Astrocyte (in vitro differentiated cells and primary cell): ENCODE measurements at places on chromosomes 5 and 9.

DNA sequence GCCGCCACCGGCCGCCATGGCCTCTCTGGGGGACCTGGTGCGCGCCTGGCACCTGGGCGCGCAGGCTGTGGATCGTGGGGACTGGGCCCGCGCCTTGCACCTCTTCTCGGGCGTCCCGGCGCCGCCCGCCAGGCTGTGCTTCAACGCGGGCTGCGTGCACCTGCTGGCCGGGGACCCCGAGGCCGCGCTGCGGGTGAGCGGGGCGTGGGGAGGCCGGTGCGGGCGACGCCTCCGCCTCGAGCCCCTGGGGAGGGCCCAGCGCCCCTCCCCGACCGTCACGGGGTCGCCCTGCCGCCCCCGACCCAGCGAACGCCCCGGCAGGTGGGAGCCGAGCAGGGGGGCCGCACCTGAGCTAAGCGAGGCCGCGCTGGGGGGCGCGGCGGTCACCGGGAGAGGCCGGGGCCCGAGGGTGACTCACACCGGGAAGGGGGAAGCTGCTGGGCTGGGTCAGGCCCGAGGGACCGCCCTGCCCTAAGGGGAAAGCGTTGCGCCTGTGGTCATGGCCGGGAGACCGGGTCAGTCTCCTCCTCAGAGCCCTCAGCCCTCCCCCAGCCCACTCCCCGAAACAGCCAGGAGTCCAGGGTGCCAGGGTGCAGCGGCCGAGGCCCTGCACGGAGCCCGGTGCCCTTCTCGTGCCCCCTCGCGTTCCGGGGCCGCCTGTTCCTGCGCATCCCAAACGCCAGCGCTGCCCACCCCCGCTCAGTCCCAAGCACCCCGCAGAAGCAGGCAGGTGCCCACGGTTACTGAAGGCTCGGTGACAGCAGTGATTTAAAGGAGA, 510 bp downstream of the NOXA1 start:
- H3K36me3 ChIP-seq = no peaks in the 10 kb centered on the region
- no peak overlapping the region for H3K27ac ChIP-seq
- no peak for DNase-seq

GRCh38 chr9:35618854-35619799, 914 bp upstream of the CD72 start:
- no peak overlapping the region for H3K27ac ChIP-seq
- H3K4me3 ChIP-seq = no peak overlapping the region
- H3K4me1 ChIP-seq = peaks cover 8% of the 10 kb centered on the region
- no peak for DNase-seq
- no peaks in the 10 kb centered on the region for H3K36me3 ChIP-seq

DNA sequence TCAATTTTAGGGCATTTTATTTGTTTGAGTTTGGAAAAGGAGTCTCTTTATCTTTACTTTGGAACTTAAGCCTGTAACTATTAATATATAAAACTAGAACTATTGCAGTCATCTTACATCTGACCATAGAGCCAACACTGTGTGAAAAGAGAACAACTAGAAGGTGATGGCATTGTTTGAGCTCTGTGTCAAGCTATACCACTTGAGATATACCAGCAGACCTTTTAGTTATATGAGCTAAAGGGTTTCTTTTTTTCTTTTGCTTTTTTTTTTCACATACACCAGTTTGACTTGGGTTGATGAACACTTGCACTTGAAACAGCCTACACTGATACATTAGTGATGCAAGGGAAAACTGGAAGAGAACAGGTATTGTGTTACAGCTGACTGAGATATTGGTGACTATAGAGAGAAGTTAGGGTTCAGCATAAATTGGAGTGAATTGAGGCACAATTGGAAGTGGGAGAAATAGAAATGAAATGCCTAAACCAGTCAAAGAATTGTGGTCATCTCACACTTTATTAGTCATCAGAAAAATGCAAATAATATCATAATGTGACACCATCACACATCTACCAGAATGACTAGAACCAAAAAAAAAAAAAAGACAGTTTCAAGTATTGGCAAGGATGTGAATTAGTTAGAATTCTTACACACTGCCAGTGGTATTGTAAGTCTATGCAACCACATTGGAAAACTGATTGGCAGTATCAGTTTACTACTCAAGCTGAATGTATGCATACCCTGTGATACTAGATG, 60.9 kb downstream of the ADRB2 start:
- H3K4me3 ChIP-seq = no peak overlapping the region
- no peaks in the 10 kb centered on the region for H3K27me3 ChIP-seq
- no peaks in the 10 kb centered on the region for H3K36me3 ChIP-seq
- no peak for DNase-seq

DNA sequence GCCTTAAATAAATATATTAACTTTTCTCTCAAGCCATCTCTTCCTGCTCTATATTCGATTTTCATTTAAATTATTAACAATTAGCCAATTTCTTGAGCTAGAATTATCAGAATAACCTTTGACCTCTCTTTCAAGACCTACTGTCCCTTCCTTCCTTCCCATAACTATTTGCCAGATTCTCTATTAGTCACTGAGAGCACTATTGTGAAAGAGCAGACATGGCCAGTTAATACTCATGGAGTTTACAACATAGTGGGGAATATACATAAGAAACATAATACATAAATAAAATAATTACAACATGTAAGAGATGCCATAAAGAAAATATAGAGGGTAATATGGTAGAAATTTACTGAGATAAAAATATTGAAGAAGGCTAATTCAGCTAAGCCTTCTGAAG, 72.1 kb upstream of the CHD1 start:
- no peak overlapping the region for H3K4me3 ChIP-seq
- no peaks in the 10 kb centered on the region for H3K36me3 ChIP-seq
- H3K4me1 ChIP-seq = no peaks in the 10 kb centered on the region
- H3K27ac ChIP-seq = no peak overlapping the region
- no peaks in the 10 kb centered on the region for H3K27me3 ChIP-seq

DNA sequence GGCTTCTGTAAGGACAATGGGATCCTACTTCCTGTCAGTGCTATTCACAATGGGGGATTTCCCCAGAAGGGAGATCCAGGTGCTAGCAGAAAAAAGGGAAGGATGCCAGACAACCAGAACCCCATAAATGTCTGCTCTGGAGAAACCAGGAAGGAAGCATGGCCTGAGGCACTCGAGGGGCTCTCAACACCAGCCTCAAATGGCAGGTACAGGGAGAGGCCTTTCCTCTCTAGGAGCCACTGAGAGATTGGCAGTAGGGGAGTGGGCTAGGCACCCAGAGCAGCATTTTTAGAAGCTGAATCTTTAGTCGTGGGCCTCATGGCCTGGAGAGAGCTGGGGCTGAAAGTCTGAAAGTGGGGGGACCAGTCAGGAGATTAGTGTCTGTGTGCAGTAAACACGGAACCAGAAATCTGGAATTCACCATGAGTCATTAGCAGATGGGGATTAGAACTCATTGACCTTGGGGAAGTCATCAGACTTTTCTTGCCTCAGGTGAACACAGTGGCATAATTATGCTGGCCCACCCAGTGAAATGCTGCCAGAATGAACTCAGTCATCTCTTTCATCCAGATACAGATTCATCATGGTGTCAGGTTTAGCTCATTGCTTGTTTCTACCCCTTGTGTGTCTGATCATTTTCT, 28.3 kb downstream of the ARHGEF28 start:
- peaks cover 5% of the 10 kb centered on the region for H3K4me1 ChIP-seq
- no peaks in the 10 kb centered on the region for H3K36me3 ChIP-seq
- peak; percentile 30 for DNase-seq
- H3K27me3 ChIP-seq = no peaks in the 10 kb centered on the region

DNA sequence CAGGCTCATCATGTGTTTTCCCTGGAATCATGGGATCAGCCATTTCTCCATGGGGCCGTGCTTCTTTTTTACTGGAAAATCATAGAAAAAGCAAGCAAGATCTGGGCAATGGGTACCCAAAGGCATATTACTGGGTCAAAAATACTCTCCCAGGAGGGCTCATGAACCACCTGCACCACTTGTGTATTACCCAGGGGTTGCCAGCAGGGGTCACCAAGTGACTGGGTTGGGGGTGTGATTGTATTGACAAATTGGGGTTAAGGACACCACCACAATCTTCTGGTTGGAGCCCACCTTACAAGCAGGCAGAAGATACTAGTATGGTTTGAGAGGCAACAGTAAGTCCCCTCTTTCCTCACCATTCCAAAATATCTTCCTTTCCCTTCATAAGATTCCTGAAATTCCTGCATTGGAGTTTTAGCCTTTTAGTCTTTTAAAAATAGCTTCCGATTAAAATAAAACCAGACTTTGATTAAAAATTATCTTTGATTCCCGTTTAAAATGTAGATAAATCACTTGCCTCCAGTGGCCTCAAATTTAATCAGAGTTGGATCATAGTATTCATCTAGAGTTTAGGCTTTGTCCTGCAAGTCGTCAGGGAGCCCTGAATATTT, 603.3 kb downstream of the KIF4B start:
- H3K27me3 ChIP-seq = no peaks in the 10 kb centered on the region
- no peak overlapping the region for H3K4me3 ChIP-seq
- H3K4me1 ChIP-seq = no peaks in the 10 kb centered on the region
- no peak overlapping the region for H3K27ac ChIP-seq
- H3K36me3 ChIP-seq = no peaks in the 10 kb centered on the region
- no peak for DNase-seq

DNA sequence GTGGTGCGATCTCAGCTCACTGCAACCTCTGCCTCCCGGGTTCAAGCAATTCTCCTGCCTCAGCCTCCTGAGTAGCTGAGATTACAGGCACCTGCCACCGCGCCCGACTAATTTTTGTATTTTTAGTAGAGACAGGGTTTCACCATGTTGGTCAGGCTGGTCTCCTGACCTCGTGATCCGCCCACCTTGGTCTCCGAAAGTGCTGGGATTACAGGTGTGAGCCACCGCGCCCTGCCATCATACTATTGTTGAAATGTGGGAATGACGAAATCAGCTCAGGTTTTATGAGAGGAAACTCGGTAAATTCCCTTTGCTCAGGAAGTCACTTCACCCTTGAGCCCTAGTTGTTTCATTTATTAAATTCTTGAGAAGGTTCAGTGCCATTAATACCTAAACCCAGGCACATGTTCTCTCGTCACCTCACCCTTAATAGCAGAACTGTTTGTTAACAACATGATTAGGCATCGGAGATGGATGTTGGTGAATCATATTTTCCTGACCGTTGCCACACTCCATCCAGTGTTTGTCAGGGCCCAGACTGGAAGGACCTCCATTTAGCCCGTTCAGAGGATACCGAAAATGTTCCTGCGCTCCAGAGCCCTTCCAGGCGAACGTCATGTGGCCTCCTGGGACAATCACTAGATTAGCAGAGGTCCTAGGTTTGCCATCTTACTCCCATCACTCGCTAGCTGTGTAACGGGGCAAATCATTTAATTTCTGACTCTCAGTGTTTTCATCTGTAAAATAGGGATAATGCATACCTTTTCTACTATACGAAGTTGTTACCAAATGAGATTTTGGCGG, 20.0 kb upstream of the CREBRF start:
- no peak for DNase-seq
- H3K4me1 ChIP-seq = peaks cover 7% of the 10 kb centered on the region
- no peak overlapping the region for H3K4me3 ChIP-seq
- peaks cover 4% of the 10 kb centered on the region for H3K36me3 ChIP-seq
- H3K27ac ChIP-seq = no peak overlapping the region

- H3K36me3 ChIP-seq = no peaks in the 10 kb centered on the region
- DNase-seq = peak; percentile 12
- no peak overlapping the region for H3K4me3 ChIP-seq
- no peaks in the 10 kb centered on the region for H3K27me3 ChIP-seq
- H3K4me1 ChIP-seq = no peaks in the 10 kb centered on the region
- no peak overlapping the region for H3K27ac ChIP-seq
These were observed 12.3 kb downstream of the GLRA1 start for GRCh38 chr5:151912360-151912759.

DNA sequence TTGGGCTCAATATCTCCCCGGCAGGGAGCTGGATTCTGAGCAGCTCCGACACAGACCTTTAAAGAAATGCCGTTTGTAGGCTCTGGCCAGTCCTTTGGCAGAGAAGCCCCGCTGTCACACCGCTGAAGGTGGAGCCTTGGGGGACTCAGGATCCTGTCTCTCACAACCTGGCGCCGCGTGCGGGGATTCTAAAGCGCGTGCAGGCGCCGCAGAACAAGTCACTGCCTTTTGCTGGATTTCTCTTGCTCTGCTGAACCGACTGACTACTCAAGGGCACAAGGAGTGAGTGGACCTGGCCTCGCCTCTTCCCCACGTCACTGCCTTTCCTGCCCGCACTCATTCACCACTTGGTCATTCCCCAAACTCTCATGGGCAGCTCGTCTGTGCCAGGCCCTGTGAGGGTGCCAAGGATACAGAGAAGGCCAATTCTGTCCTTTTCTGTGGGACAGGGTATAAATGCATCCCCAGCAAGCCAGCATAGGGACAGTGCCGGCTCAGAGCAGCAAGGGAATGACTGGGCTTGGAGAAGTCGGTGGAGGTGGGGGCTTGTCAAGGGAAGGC, 69.3 kb downstream of the CRB2 start:
- peaks cover 3% of the 10 kb centered on the region for H3K27me3 ChIP-seq
- no peaks in the 10 kb centered on the region for H3K4me1 ChIP-seq
- H3K4me3 ChIP-seq = no peak overlapping the region

GRCh38 chr5:69024241-69024651, 69.6 kb upstream of the SLC30A5 start:
- peak; percentile 5 for DNase-seq
- H3K4me1 ChIP-seq = no peaks in the 10 kb centered on the region
- H3K4me3 ChIP-seq = no peak overlapping the region
- H3K27me3 ChIP-seq = peaks cover 6% of the 10 kb centered on the region
- H3K27ac ChIP-seq = no peak overlapping the region

DNA sequence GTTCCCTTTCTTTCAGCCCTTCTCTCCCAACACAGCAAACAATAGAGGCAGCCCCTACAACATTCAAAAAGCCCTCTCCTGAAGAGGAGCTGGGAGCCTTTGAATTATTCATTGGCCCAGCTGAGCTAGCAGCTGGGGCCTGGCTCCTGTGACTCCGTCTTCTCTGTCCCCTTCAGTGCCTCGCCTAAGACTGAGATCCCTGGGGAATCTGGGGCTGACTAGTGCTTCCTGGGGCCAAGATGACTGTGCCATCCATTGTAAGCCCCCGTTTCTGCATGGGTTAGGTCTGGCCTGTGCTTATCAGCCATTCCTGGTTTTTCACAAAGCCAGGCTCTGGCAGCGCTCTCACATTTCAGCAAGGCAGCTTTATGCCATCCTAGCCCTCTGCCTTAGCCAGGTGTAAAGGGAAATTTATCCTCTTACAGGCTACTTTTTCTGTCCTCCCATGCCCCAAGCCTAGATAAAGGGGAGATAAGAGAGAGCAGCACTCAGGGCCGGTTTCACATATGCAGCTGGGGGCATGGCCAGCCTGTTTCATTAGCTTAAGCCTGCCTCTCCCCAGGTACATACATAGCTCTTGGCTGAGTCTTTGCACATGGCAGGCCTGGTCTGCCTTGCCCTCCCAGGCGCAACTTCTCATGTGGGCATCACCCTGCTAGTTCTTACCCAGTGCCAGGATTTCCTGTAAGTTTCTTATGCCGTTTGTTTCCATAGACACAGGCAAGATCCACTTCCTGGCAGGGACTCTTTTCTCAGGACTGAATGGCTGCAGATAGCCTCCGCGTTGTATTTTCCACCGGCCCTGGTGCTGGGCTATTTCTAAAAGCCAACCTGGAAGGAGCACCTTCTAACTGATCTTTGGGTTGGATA, 15.8 kb downstream of the PTPA start:
- DNase-seq = no peak
- no peak overlapping the region for H3K4me3 ChIP-seq
- peaks cover 2% of the 10 kb centered on the region for H3K36me3 ChIP-seq
- no peak overlapping the region for H3K27ac ChIP-seq
- peaks cover 15% of the 10 kb centered on the region for H3K4me1 ChIP-seq

GRCh38 chr9:70519912-70520724, 105.7 kb upstream of the KLF9 start:
- no peak overlapping the region for H3K27ac ChIP-seq
- H3K4me1 ChIP-seq = no peaks in the 10 kb centered on the region
- H3K36me3 ChIP-seq = no peaks in the 10 kb centered on the region
- no peak for DNase-seq
- peaks cover 2% of the 10 kb centered on the region for H3K27me3 ChIP-seq
- no peak overlapping the region for H3K4me3 ChIP-seq

GRCh38 chr5:147200004-147200403, 34.8 kb upstream of the STK32A start:
- H3K4me1 ChIP-seq = no peaks in the 10 kb centered on the region
- H3K27ac ChIP-seq = no peak overlapping the region
- H3K36me3 ChIP-seq = no peaks in the 10 kb centered on the region
- H3K4me3 ChIP-seq = no peak overlapping the region
